Stimulated activated CD8-positive, alpha-beta memory T cell treated with anti-CD3 and anti-CD28 coated beads, Interleukin-7, amount 100 ng/mL, for 48 hours (primary cell): ENCODE measurements at places on chromosomes 11 and 22.
A peak's percentile ranks its signal among the peaks of the same experiment; 100 is the strongest.

- DNase-seq = no peak
Measured at GRCh38 chr11:62406034-62406433, 12.8 kb upstream of the SCGB1A1 start.

- peak; percentile 64 for DNase-seq
Measured at GRCh38 chr22:46150034-46150654, at the start of gene PPARA. Gene PPARA (plus strand): TSS chr22:46150526. CDS start chr22:46198384, 47,858 bp downstream.

- no peak for DNase-seq
Measured at GRCh38 chr11:8636127-8636526, 42.1 kb upstream of the STK33 start.

- no peak for DNase-seq
Measured at GRCh38 chr11:126978911-126979310, 21.7 kb downstream of the KIRREL3 start.
